Ammon's horn (tissue), 1 donor: ENCODE measurements at places on chromosomes 7 and 10.
A peak's percentile ranks its signal among the peaks of the same experiment; 100 is the strongest.

GRCh38 chr10:103645141-103646054, 151.9 kb downstream of the NEURL1 start:
- DNase-seq: peak; percentile 69

GRCh38 chr7:141045126-141045841, 28.6 kb upstream of the TMEM178B start:
- no peak for DNase-seq

GRCh38 chr10:88271761-88272543, 311.2 kb downstream of the RNLS start:
- DNase-seq: peak; percentile 27

DNA sequence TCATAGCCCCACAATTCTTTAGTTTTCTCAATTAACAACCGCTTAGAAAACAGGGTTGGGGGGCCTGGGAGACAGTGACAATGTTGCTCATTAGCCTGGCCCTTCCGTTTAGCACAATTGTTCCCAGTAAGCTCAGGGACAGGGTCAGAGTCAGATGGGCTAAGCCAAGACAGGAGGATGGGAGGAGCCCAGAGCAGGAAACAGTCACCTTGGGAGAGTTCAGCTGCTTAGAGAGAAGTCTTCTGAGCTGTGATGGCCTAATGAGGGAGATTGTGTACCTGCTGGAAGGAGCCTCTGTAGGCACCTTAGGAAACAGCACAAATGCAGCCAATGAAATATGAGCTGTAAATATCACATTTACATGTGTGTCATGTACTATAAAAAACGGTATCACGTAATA, 35.9 kb downstream of the SVOPL start:
- DNase-seq: no peak

DNA sequence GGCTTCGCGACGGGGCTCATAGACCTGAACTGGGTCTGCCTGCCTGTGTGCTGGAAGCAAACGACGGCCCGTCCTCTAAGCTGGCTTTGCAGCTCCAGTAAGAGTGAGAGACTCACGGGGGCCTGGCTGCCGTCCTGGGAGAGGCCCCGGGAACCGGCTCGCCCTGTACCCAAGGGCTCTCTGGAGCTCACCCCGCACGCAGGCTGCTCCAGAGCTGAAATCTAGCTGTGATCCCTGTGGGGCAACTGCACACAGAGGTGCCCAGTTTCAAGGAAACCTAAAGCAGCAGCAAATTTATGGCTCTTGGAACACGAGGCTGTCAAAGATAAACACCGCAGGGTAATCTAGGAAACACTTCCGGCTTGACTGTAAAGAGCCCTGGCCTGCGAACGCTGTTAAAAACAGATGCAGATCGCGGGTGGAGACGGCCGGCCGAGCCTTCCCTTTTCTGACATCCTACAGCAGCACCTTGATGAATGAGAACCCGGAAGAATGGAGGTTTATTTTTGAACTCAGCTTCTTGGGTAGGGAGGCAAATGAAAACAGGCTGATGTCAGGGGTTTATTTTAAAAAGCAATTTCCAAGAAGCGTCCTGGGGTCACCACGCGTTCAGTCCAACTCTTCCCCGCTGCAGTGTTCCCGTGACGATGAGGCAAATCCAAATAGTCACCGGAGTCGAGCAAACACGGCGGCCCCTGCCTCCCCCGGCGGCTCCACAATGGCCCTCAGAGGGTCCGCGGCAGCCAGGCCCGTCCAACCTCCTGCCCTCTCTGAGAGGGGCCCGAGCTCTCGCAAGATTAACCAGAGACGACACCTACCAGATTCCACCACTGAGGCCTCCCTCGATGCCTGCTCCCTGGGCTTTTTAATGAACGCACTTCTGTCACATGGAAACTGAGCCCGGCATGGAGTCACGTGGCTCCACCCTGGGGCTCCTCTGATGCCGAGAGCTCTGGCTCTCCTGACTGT, 29.6 kb downstream of the AMZ1 start:
- DNase-seq: no peak

- peak; percentile 39 for DNase-seq
Measured at GRCh38 chr7:139618482-139619366, 95.2 kb downstream of the CLEC2L start.

GRCh38 chr7:83655951-83656556, 7.1 kb upstream of the SEMA3E start:
- peak; percentile 62 for DNase-seq
